ENCODE measurements at places on chromosomes 11 and 22. TPM values are rescaled to one million over a fixed set of nuclear protein-coding genes. Genes with fewer than 3 reads are reported as not detected.

DNA sequence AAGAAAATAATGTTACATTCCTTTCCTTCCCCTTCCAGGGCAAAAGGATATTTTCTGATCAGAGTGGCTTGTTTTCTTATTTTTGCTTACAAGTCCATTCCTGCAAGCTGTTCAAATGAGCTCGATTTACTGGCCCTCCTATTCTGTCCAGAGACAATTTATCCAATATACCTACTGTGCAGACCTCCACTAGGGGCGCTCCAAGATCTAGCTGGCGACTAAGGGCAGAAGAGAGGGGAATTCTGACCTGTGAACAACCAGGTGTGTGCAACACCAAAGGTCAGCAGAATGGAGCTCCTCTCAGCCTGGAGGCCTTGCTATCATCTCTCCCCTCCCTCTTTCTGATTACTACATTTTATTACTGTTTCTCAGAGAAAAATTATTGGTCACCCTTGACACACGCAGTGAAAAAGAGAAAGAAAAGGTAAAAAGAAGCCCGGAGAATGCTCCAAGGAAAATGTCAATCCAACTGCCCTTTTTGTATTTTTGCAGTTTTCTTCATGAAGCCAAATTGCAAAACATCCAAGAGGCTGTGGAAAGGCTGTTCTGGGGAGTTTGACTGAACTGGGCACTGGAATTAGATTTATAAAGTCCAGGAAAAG, 3.2 kb downstream of the SEZ6L start:
- H3K27me3 ChIP-seq: peaks cover 8% of the 10 kb centered on the region
- H3K4me3 ChIP-seq: no peak overlapping the region
- no peaks in the 10 kb centered on the region for H3K36me3 ChIP-seq

DNA sequence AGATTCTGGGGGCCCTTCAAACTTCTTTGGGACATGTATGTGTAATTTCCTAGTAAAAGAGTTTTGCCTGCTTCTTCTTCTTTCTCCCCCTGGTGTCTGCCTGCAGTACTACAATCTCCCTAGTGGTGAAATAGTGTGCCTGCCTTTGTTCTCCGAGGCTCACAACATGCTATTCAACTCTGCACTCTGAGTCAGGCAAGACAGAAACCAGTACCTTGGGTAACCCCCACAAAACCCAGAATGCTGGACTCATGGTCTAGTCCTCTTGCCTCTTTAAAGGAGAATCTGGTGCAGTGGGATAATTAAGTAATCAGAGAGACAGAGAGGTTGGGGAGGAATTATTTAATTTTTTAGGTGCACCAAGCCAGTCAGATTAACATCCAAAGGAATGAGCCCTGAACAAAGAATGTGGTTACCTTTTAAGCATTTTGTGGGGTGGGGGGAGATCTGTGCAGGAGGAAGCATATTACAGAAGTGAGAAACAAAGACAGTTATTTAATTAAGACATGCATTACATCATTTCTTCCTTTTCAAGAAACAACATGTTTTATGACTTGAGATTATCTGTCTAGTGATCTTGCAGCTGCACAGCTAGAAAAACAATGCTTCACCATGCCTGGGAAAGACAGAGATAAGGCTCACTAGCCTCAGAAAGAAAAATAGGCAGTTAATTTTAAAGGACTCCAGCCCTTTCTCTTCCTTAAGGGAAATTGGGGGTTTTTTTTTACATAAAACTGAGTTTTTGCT, 11.0 kb upstream of the MS4A6A start:
- no peak overlapping the region for H3K27ac ChIP-seq
- no peak overlapping the region for H3K4me3 ChIP-seq
- no peaks in the 10 kb centered on the region for H3K27me3 ChIP-seq
- H3K36me3 ChIP-seq: no peaks in the 10 kb centered on the region
- H3K4me1 ChIP-seq: no peaks in the 10 kb centered on the region

DNA sequence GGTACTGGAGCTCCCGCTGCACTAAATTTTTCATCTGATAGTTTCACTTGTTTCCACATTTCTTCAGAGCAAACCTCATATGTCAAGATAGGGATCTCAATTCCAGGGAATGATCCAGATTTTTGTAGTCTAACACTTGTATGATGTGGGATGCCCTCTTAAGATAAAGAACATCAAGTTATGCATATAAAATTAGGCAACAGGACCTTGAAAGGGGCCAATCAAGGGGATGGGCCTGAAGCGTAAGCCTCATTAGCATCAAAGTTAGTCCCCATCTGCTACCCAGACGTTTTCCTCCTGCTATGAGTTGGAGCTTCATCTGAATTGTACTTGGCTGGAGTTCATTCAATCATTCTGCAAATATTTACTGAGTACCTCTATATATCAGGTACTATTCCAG, 17.5 kb downstream of the PDGFD start:
- no peak overlapping the region for H3K4me3 ChIP-seq
- H3K27ac ChIP-seq: no peak overlapping the region
- H3K4me1 ChIP-seq: no peaks in the 10 kb centered on the region

- H3K4me3 ChIP-seq: no peak overlapping the region
- H3K27ac ChIP-seq: no peak overlapping the region
- no peaks in the 10 kb centered on the region for H3K4me1 ChIP-seq
- no peaks in the 10 kb centered on the region for H3K36me3 ChIP-seq
- DNase-seq: no peak
Observed at GRCh38 chr11:114120606-114121005, 61.1 kb downstream of the ZBTB16 start.

GRCh38 chr11:70507466-70508230, 109.3 kb downstream of the CTTN start:
- H3K4me1 ChIP-seq: no peaks in the 10 kb centered on the region
- no peak overlapping the region for H3K4me3 ChIP-seq
- no peaks in the 10 kb centered on the region for H3K36me3 ChIP-seq
- no peak overlapping the region for H3K27ac ChIP-seq

DNA sequence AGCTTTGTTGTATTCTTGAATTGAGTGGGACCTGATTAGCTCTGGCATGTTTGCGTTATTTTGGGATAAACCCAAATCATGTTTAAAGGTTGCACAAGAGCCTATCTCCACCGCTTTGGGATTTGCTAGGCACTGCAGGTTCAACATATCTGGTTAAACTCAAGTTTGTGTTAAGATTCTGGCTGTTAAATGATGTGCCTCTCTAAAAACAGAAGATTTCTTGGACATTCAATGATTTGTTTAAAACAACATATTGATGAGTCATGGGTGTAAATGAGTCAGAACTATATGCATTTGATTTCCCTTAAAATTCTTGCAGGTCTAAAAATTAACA, 67.4 kb downstream of the AMOTL1 start:
- H3K36me3 ChIP-seq: peaks cover 4% of the 10 kb centered on the region
- H3K4me1 ChIP-seq: peaks cover 12% of the 10 kb centered on the region
- no peak overlapping the region for H3K27ac ChIP-seq
- H3K4me3 ChIP-seq: no peak overlapping the region
- no peaks in the 10 kb centered on the region for H3K27me3 ChIP-seq
- DNase-seq: peak; percentile 79

DNA sequence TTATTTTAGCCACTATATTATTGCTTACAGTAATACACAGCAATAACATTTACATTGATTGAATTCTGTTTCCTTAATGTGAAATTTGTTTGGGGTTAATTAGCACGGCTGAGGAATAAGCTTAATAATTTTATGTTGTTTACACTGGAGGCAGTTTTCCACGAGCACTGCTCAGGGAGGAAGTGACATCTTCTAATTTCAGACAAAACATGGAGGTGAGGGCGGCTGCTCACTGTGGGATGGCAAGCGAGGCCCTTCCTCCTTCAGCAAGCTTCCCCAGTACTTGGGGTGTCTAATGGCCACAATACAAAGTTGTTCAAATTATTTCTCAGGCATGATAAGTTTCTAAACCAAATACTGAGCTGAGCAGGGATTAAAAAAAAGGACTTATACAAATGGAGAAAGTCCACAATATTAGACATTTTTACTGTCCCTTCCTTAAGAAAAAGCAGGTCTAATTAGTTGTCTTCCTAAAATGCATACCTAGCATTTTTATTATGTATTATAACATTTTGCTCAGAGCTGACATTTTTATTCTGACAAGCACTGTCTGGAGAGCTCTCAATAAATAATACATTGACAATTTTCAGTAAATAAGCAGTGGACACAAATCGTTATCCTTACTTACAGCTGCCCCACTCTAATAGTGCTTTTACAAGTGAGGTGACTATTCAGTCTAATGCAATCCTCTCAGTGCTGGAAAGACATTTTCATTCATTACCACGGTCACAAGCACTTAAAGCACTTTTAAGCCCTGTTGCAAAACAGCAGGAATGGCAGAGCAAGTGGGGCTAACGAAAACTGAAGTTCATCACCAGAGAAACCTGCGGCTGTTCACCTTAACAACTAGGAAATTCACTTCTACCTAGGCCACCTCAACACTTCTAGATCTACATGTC, 56.2 kb downstream of the SOX6 start:
- H3K27me3 ChIP-seq: no peaks in the 10 kb centered on the region
- no peak overlapping the region for H3K4me3 ChIP-seq
- no peaks in the 10 kb centered on the region for H3K36me3 ChIP-seq

GRCh38 chr11:69301455-69302401, 7.8 kb downstream of the MYEOV start:
- peak overlapping the region; percentile 94 for H3K27ac ChIP-seq
- H3K4me3 ChIP-seq: no peak overlapping the region
- DNase-seq: peak; percentile 91
- H3K36me3 ChIP-seq: no peaks in the 10 kb centered on the region
- peaks cover 49% of the 10 kb centered on the region for H3K4me1 ChIP-seq

DNA sequence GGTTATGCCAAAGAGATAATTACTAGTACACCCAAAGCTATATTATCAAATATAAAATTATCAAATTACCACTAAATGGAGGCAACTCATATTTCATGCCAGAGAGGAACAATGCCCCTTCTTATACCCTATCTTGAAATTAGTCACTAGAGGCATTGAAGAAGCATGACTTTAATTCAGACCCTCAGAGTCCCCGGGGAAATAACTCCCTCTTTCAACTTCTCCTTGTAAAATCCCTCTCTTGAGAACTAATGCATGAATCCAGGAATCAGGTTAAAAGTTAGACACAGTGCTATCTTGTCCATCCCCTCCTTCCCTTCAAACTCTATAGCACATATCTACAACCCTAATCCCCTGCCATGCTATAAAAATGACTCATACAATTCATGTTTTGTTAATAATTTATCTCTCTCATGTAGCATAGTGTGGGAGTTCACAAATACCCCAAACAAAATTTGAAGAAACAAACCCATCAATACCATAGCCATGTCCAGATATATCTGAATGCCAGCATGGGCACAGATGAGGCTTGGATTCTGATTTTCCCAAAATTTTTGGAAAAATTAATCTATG, 665.4 kb downstream of the KCNA4 start:
- no peak for DNase-seq
- no peak overlapping the region for H3K27ac ChIP-seq
- no peaks in the 10 kb centered on the region for H3K36me3 ChIP-seq
- H3K4me1 ChIP-seq: no peaks in the 10 kb centered on the region
- H3K4me3 ChIP-seq: no peak overlapping the region
- no peaks in the 10 kb centered on the region for H3K27me3 ChIP-seq

GRCh38 chr11:57349491-57350274, 11.5 kb downstream of the P2RX3 start:
- H3K36me3 ChIP-seq: no peaks in the 10 kb centered on the region
- no peak overlapping the region for H3K27ac ChIP-seq
- no peaks in the 10 kb centered on the region for H3K27me3 ChIP-seq
- no peaks in the 10 kb centered on the region for H3K4me1 ChIP-seq
- no peak overlapping the region for H3K4me3 ChIP-seq

DNA sequence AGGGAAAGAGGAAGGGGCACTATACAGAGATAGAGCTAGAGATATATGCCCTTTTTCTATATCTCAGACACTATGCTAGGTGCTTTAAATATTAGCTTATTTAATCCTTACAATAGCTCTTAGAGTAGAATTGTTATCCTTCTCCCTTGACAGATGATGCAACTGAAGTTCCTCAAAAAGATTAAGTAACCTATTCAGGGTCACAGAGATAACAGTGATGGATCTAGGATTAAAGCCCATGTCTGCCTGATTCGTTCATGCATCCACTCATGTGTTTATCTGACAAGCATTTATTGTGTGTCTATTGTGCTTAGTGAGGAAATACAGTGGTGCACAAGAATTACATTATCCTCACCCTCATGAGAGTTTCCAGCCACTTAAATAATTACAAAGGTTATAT, 8.7 kb downstream of the CCDC83 start:
- no peaks in the 10 kb centered on the region for H3K27me3 ChIP-seq
- H3K27ac ChIP-seq: no peak overlapping the region
- H3K36me3 ChIP-seq: no peaks in the 10 kb centered on the region
- H3K4me1 ChIP-seq: peaks cover 2% of the 10 kb centered on the region

DNA sequence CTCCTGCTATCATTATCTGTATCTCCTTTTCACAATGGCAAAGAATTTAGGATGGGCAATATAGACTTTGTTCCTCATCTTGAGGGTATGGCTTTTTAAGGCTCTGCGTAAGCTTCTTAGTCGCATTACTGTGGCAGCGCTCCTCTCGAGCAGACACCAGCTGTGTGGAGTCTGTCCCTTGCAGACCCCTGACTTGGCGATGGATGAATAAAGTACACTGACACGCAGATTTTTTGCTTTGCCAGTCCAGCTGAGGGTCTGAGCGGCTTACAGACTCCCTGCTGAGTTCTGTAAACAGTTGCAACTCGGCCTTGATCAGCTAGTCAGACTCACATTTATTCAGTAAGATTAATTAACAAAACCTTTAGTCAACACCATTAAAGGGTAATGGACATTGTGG, 390.0 kb upstream of the CNTN5 start:
- H3K4me3 ChIP-seq: no peak overlapping the region
- no peaks in the 10 kb centered on the region for H3K4me1 ChIP-seq
- DNase-seq: no peak
- H3K36me3 ChIP-seq: no peaks in the 10 kb centered on the region
- no peak overlapping the region for H3K27ac ChIP-seq

- peaks cover 12% of the 10 kb centered on the region for H3K4me1 ChIP-seq
- DNase-seq: peak; percentile 84
- no peaks in the 10 kb centered on the region for H3K36me3 ChIP-seq
- no peak overlapping the region for H3K4me3 ChIP-seq
- no peak overlapping the region for H3K27ac ChIP-seq
- H3K27me3 ChIP-seq: peaks cover 16% of the 10 kb centered on the region
Observed at GRCh38 chr22:45968003-45968650, 8.8 kb downstream of the WNT7B start.

GRCh38 chr11:120400564-120401364, 64.6 kb downstream of the ARHGEF12 start:
- peak overlapping the region; percentile 27 for H3K27ac ChIP-seq
- no peaks in the 10 kb centered on the region for H3K27me3 ChIP-seq
- DNase-seq: peak; percentile 99
- peak overlapping the region; percentile 45 for H3K4me3 ChIP-seq

DNA sequence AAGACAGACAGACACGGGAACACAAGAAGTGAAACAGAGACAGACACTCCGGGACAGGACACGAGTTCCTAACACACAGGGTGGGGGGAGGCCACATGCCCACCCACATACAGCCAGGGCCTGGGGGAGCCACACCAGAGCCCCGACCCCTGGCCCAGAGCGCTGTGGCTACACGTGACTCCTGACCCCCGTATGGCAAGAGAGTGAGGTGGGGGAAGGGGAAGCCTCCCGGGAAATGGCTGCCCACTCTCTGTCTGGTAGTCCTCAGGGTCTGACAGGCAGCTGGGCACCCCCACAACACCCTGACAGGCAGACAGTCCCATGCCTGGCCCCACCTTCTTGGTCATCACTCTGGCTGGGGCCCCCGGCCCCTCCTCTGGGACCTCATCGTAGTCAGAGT, 38.6 kb upstream of the PDE2A start:
- H3K36me3 ChIP-seq: peaks cover 18% of the 10 kb centered on the region
- DNase-seq: no peak
- peak overlapping the region; percentile 7 for H3K4me3 ChIP-seq
- H3K27ac ChIP-seq: peak overlapping the region; percentile 14

The ALDH3B1 gene
- 24.9 TPM for total RNA-seq

The PRAME gene
- not detected for total RNA-seq

The TMEM45B gene
- total RNA-seq: not detected

The PANX3 gene
- not detected for total RNA-seq

The CADM1 gene
- 86.0 TPM for total RNA-seq

Measured in fibroblast of lung (primary cell).